RPMI7951 (cell line): ENCODE measurements at places on chromosomes 5 and 9.

- DNase-seq = no peak
Observed at GRCh38 chr5:8560776-8561175, 691.8 kb downstream of the MTRR start.

GRCh38 chr9:16715404-16715803, 155.1 kb downstream of the BNC2 start:
- peak; percentile 50 for DNase-seq

- no peak for DNase-seq
Observed at GRCh38 chr5:6107675-6108539, 270.4 kb downstream of the MED10 start.

GRCh38 chr9:86242071-86242470, 17.4 kb downstream of the C9orf153 start:
- DNase-seq = no peak

DNA sequence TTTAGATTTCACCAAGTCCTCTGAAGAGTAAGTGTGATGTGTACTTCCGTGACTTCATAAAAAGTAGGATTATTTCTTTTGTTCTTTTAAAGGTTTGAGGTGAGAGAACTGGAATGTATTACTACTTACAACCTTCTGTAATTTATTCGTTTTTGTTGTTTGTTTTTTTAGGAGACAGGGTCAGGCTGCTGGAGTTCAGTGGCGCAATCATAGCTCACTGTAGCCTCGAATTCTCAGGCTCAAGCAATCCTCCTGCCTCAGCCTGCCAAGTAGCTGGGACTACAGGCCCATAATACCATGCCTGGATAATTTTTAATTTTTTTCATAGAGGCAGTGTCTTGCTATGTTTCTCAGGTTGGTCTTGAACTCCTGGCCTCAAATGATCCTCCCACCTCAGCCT, 68.3 kb upstream of the RETREG1 start:
- no peak for DNase-seq

DNA sequence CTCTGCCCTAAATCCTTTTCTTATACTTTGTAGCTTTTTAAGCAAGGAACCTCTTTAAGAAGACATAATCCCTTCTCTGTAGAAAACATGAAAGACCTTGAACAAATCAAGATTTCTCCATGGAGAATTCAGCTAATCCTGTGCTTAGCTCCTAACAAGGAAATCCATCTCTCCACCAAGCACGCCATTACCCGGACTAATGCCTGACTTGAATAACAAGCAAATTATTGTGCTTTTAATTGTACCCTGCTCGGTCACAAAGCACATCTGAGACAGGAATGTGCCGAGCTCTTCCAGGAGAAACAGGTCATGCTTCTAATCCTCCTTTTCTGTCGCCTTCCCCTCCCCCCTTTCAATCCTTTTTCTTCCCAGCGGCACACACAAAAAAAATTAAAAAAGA, 141.3 kb downstream of the PSAT1 start:
- DNase-seq = no peak

- DNase-seq = no peak
Observed at GRCh38 chr9:8262625-8263622, 463.3 kb upstream of the DMAC1 start.

DNA sequence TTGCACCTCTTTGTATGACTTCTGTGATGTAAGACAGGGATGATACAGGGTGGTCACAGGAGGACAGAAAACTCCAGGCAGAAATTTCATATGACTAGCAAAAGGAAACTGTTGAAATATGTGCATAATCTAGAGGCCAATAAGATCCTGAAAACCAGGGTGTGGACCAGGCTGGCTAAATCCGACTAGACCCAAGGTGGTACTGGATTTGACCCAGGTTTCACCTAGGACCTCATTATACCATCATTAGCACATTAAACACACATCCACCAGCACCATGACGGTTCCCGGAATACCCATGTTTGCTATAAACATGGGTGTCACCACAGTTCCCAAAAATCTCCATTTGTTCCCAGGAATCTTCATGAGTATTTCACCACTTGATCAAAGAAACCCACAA, 517.1 kb downstream of the ZNF608 start:
- no peak for DNase-seq

- no peak for DNase-seq
Observed at GRCh38 chr5:55634866-55635265, 77.3 kb downstream of the SLC38A9 start.

DNA sequence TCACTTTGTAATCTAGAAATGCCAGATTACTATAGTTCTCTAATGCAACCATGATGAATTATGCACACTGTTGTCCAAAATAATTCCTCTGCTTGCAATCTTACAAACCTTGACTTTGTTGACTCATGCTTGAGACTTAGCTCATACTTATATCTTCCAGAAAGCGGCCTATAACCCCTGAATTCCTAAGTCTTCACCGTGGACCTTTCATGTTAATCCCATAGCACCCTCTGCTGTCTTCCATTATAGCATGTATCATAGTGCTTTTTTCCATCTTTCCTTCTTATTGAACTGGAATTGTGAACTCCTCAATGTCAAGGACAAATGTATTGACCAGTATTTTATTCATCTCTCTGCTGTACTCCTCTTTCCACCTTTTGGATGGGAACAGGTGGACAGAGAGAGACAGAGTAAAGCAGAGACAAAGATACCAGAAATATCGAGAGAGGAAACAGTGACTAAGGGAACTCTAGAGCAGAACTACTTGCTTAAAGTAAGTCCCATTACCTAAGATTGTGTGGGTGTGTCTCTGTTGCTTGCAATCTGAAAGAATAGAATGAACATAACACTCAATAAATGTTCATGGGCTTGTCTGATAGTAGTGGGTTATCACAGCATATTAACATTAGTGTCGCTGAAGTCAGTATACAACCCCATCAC, 110.0 kb downstream of the LURAP1L start:
- peak; percentile 62 for DNase-seq

DNA sequence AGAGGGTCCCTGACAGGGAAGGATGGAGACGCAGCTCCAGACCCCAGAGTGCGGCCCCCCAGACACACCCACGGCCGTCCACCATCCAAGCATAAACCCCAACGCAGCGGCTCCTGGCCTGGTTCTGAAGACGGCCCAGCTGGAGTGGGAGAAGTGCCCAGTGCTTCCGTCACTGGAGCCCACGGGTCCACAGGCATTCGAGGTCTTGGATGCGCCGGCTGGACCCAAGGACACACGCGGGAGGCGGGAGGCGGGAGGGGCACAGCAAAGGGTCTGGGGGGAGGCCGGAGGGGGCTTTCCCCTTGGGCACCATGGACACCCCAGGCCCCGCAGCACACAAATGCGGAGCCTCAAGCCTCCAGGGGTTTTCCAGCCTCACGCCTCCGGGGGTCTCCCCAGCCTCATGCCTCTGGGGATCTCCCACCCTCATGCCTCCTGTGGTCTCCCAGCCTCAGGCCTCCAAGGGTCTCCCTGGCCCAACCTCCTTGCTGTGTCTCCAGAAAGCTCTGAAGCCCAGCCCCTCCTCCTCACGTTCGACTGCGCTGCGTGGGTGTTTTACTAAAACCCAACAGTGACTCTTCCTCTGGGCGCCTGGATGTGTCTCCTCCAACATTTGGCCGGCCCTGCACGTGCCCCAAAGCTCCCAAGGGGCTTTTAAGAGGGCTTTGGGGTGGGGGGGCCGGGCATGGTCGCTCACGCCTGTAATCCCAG, 15.2 kb downstream of the EXD3 start:
- no peak for DNase-seq

DNA sequence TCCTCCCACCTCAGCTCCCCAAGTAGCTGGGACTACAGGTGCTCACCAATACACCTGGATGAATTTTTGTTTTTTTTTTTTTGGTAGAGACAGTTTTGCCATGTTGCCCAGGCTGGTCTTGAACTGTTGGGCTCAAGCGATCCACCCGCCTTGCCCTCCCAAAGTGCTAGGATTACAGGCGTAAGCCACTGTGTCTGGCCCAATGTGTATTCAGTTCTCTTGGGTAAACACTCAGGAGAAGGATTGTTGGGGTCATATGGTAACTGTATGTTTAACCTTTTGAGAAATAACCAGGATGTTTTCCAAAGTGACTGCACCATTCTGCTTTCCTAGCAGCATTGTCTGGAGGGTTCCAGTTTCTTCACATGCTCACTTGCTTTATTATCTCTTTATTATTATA, 67.4 kb downstream of the TNPO1 start:
- no peak for DNase-seq

DNA sequence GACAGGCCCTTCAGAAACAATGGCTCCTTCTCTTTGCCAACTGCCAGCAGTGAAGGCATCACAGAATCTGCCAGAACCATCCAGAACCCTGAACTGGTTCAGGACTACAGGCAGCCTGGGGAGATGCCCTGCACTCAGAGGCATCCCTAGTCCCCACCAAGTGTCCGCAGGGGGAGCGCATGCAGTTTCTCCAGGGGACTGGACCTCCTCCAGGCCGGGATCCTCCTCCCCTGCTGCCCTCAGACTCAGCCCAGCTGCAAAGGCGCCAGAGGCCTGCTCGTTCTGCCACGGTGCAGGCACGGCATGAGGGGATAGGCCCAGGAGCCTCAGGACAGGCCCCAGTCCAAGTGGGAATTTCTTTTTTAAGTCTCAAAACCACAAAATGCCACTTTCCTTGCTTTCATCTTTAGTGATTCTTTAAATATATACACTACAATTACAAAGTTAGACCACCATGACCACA, 72.0 kb downstream of the SEMA4D start:
- DNase-seq = no peak

DNA sequence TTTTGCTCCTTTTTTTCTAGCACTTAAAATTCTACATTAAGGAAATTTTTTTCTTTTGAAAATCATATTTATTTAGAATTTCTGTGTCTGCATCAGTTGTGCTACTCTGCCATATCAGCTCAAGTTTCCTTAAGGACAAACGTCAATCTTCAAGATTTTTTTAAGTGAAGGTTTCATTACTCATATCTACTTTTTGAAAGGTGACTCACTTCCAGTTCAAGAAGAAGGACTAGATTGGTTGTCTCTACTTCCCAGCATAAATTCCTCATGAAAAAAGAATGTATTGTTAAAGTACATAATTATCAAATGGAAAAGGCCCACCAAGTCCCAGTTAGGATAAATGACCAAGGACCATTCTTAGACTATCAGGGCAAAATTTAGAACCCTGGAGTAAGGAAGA, 626.5 kb downstream of the DMRTA1 start:
- DNase-seq = no peak

GRCh38 chr9:107567462-107567861, 77.9 kb upstream of the KLF4 start:
- no peak for DNase-seq

DNA sequence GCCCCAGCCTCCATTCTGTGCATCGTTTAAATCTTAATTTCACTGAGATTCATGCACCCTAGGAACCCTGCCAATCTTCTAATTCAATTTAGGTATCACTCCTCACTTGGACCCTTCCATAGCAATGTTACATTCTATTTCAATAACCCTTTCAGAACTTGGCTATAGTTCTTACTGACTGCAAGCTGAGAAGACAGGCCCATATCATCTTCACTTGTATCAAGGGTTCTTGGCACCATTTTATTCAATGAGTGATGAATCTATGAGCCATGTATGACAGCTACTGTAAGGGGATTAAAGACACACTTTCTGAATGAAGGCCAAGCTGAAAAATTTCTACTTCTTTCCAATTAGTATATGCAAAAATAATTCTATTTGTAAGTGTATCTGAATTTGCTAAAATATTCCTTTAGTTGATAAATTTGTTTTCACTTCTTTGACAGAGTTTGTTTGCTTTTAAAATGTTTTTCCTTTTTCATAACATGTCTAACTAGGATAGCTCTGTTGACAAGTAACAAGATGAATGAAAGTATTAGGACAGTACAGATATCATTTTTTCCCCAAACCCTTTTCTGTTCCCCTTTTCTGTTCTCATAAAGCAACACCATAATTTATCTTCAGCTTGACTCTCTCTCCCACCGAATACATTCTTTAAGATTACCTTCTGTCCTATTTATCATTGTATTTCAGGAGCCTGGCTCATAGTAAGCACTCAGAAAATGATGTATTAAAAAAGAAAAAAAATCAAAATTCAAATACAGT, 9.6 kb downstream of the ITGA2 start:
- DNase-seq = no peak

DNA sequence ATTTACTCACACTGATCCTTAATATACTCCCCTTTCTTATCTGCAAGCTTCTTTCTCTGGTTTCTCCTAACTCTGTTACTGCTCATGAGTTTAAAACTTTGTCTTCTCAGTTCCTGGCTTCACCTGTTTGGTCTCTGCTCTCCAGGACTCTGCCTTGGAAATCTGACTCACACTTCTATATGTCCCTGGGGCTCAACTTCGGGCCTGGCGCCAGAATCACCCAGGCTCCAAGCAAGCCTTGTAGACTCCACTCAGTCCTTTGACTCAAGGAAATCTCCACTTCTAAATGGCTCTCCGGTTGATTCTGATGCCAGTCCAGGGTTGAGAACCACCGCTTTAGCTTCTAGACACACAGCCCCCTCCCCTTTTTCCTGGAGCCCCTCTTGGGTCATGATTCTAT, 57.8 kb downstream of the TMC1 start:
- DNase-seq = peak; percentile 85

- DNase-seq = no peak
Observed at GRCh38 chr9:68706363-68707201, 1.5 kb downstream of the PIP5K1B start.

- DNase-seq = no peak
Observed at GRCh38 chr5:44770780-44771717, 37.7 kb upstream of the MRPS30 start.
